ENCODE measurements at places on chromosomes 7 and 10. TPM values are rescaled to one million over a fixed set of nuclear protein-coding genes. Genes with fewer than 3 reads are reported as not detected.

CABCOCO1 gene
- total RNA-seq, result not detected

CNPY1 gene
- total RNA-seq, result not detected

GRCh38 chr7:140557809-140558518 is 78.7 kb upstream of the MKRN1 start:
- DNase-seq, result no peak

SFTPD gene
- not detected for total RNA-seq

MUC3A gene
- not detected for total RNA-seq

- DNase-seq, result no peak
Observed at GRCh38 chr7:128892521-128893250, 17.8 kb downstream of the KCP start.

- no peak for DNase-seq
Observed at GRCh38 chr7:15508258-15508657, 53.6 kb downstream of the AGMO start.

DNA sequence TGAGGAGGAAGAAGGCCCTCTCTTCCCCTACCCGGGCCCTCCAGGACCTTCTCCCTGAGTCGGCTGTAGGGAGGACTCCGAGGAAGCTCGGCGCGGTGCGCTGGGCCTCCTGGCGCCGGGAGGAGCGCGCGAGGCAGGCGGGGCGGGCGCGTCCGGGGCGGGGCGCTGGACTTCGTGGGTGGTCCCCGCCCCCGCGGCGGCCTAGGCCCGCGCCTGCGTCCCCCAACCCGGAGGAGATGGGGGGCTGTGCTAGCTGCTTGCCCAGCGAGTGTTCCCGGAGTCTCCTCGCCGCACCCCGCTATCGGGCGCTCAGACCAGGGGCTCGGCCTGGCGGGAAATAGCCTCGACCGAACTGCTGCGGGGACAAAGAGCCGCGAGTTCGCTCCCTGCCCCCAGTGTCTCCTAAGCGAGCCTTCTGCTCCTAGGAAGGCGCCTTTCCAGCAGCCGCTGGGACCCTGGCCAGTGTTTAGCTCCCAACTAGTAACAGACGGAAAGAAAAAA is 19.2 kb upstream of the SMO start:
- peak; percentile 16 for DNase-seq

DNA sequence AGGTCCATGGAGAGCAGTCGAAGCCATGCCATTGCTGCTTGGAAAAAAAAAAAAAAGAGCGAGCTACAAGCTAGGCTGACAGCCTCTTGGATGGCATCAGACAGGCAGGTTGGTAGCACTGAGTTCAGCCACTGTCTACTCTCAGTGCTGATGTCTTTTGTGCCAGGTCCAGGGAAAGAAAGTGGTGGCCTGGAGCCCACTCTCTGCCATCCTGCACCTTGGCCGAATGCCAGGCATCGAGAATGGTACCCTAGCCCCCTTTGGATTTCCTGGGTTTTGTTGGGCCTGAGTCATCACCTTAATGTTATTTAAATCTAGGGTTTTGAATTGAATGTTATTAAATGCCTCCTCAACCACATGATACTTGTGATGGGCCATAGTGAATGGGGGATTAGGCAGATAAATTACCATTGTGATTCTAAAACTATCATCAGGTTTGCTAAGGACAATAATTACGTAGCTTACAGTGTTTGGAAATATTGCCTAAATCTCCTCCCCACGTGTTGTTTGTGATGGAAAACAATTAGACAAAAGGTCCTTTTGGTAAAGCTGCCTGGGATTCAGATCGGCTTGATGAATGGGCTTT is 195.7 kb upstream of the GPR26 start:
- DNase-seq, result no peak

- DNase-seq, result no peak
Observed at GRCh38 chr7:108488768-108489538, 32.7 kb upstream of the NRCAM start.

DNA sequence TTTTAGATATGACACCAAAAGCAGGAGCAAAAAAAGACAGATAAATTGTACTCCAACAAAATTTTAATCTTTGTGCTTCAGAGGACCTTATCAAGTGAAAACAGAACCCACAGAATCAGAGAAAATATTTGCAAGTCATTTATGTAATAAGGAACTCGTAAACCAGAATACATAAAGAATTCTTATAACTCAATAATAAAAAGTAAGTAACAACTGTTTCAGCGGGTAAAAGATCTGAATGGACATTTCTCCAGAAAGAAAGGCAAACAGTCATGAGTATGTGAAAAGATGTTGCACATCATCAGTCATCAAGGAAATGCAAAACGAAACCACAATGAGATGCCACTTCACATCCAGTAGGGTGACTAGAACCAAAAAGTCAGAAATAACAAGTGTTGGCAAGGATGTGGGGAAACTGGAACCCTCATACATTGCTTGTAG is 167.7 kb upstream of the KCTD7 start:
- no peak for DNase-seq

RHOBTB1 gene
- 0.04 TPM for total RNA-seq

DNA sequence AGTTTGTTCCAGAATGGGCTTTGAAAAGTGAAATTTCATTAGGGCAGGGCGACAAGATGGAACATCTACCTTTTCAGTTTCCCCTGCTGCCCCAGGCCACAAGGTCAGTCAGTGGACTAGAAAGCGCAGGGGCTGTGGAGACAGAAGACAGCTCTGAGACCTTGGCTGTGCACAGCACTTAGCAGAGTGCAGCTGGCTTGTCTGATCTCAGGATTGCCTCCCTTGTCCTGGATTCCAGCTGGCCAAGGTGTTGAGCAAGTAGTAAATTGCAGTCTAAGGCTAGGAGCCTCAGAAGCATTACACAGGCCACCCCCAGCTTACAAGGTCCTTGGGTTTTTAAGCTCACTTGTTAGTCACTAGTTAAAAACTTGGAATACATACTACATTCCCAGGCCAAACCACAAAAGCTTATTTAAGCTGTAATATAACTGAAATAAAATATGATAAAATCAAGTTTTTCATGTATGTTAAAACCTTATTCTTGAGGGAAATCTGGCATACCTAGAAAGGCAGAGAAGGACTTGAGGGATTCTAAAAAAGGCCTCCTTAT is 67.3 kb upstream of the NPY start:
- no peak for DNase-seq

- DNase-seq, result no peak
Observed at GRCh38 chr7:55575733-55576132, 3.4 kb upstream of the VOPP1 start.

- no peak for DNase-seq
Observed at GRCh38 chr7:100546129-100546925, 7.3 kb downstream of the AGFG2 start.

SLIT1 gene
- total RNA-seq, result not detected

DNA sequence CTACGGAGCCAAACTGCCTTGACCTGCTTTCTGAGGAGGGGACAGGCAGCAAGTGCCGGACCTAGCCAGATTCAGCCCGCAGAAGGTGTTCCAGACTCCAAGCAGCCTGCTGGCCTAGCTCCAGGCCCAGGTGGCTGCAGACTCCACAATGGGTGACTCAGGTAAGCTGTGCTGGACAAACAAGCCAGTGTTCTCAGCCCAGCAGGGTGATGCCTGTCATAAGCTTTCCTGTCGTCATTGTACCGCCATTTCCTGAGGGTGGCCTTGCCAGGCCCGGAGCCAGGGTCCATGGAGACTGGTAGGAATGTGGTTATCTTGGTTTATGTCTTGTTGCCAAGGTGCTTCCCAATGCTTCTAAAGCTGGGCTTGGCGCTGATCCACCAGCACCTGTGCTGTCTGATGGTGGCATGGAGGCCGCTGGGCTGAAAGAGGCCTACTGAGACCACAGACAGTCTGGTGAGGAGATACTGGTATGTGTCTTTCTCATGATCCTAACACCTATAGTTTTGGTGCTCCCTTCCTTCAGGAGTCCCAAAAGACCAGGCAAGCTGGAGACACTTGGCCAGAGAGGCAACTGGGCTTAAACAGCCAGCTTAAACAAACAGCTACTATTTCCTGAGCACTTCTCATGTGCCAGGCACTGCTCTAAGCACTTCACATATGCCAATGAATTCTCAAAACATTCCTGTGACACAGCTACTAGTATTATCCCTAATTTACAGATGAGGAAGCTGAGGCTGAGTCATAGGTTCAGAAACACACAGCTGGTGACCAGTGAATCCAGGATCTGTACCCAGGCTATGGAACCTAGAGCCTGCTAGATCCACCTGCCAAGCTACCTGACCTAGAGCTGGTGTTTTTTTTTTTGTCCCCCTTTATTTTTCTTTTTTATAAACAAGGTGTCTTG is 42.0 kb downstream of the ZC3HC1 start:
- no peak for DNase-seq

AGR3 gene
- total RNA-seq, result not detected

ATP6V1F gene
- total RNA-seq, result 147 TPM

GRCh38 chr7:159030490-159031134 is 114.1 kb downstream of the VIPR2 start:
- no peak for DNase-seq

GIMAP8 gene
- total RNA-seq, result 11.8 TPM

HMX2 gene
- total RNA-seq, result not detected

GRCh38 chr7:95963446-95963990 is 191.2 kb downstream of the DYNC1I1 start:
- no peak for DNase-seq

GRCh38 chr7:128260069-128260795 is 19.2 kb downstream of the LEP start:
- DNase-seq, result no peak

- peak; percentile 70 for DNase-seq
Observed at GRCh38 chr10:3068201-3068967, 1.0 kb downstream of the PFKP start.

TFR2 gene
- total RNA-seq, result 17.7 TPM

GRCh38 chr7:55094092-55094690 is 75.4 kb downstream of the EGFR start:
- DNase-seq, result no peak

DNA sequence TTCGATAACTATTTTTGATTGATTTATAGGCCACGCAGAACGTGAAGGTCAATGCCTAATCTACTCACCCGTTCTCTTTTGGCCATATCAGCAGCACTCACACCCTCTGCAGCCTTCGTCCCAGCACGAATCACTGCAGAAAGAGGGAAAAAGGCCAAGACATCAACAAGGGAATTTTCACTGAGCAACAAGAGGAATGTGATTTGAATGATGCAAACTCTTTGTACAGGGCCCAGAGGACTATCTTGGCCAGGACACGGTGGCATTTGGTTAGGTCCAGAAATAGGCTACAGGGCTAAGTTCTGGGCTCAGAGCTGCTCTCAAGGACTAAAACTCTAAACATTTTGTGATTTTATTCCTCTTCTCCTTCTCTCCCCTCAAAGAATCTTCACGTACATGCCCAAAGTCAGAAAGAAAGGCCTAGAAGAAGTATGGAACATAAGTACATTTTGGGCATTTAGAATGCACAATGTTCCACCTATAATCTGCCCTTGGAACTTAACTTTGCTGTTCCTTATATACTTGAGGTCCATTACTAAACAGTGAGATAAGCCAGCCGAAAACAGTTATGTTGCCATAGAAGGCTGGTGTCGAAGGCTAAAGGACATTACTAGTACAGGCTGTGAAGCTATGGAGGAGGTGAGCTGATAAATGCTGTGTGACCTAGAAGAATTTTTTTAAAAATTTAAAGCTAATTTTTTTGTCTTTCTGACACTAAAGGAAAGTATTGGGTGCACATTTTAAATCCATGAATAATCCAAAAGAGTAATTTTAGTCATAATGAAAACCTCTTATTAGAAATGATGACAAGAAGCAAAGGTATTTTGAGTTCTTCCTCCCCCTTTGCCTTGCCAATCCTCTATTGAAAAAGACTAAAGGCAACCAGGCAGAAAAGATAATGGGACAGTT is 20.0 kb downstream of the RBM28 start:
- DNase-seq, result no peak

GRCh38 chr7:49855281-49855980 is 82.0 kb downstream of the VWC2 start:
- no peak for DNase-seq

GRCh38 chr10:87767253-87767652 is 50.8 kb downstream of the ATAD1 start:
- DNase-seq, result no peak

- DNase-seq, result no peak
Observed at GRCh38 chr7:155702616-155703015, 58.2 kb downstream of the RBM33 start.

DNA sequence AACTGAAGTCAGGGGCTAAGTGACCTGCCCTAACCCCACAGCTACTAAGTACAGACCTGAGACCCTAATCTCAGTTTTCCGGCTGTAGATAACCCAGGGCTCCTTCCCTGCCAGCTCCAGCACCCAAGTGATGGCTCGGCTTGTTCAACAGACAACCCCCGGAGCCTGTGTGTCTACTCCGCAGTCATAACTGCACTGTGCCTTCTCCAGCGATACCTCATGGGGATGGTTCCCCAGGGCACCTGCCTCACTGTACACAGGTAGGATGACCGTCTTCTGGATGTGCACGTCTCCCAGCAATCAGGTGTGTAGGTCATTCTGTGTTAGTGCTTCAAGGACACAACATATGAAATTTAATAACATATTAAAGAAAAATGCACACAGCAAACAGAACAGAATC is 37.1 kb downstream of the CPXM2 start:
- DNase-seq, result no peak

- no peak for DNase-seq
Observed at GRCh38 chr7:52794621-52795020, 240.8 kb upstream of the POM121L12 start.

GRCh38 chr7:117828825-117829224 is 44.4 kb downstream of the CTTNBP2 start:
- DNase-seq, result no peak

- DNase-seq, result no peak
Observed at GRCh38 chr7:37377231-37377630, 71.4 kb downstream of the ELMO1 start.

EMX2 gene
- not detected for total RNA-seq

TAS2R41 gene
- not detected for total RNA-seq

Data from CD8-positive, alpha-beta memory T cell (primary cell).